ENCODE measurements at places on chromosomes 1 and 21. TPM values are rescaled to one million over a fixed set of nuclear protein-coding genes. Genes with fewer than 3 reads are reported as not detected.

LEFTY2 gene
- total RNA-seq = not detected

SELE gene
- not detected for total RNA-seq

KCNC4 gene
- 15.2 TPM for total RNA-seq

GJA8 gene
- total RNA-seq = not detected

FCAMR gene
- total RNA-seq = 3.6 TPM

AADACL3 gene
- not detected for total RNA-seq

BRINP3 gene
- not detected for total RNA-seq

PCP4L1 gene
- total RNA-seq = not detected

KMO gene
- total RNA-seq = 11.3 TPM

KCNN3 gene
- total RNA-seq = under 0.01 TPM

PROX1 gene
- total RNA-seq = 0.17 TPM

SYT6 gene
- not detected for total RNA-seq

SPRR2E gene
- total RNA-seq = not detected

CHTOP gene
- 41.0 TPM for total RNA-seq

SH2D1B gene
- total RNA-seq = not detected

SLC35D1 gene
- total RNA-seq = 18.3 TPM

GSTM5 gene
- total RNA-seq = not detected

ZNF124 gene
- 79.2 TPM for total RNA-seq

ZNF697 gene
- 6.4 TPM for total RNA-seq

NENF gene
- 54.7 TPM for total RNA-seq

EDARADD gene
- total RNA-seq = 0.05 TPM

MAP1LC3C gene
- total RNA-seq = 1.2 TPM

SPRR4 gene
- not detected for total RNA-seq

SGIP1 gene
- total RNA-seq = 6.1 TPM

ATAD3B gene
- total RNA-seq = 12.2 TPM

CFAP45 gene
- 0.25 TPM for total RNA-seq

SLC5A3 gene
- total RNA-seq = 13.9 TPM

TUFT1 gene
- total RNA-seq = 118 TPM

ERICH3 gene
- 0.17 TPM for total RNA-seq

ARHGAP30 gene
- total RNA-seq = 0.17 TPM

TMEM82 gene
- total RNA-seq = not detected

TMEM81 gene
- total RNA-seq = 2.4 TPM

IGSF21 gene
- not detected for total RNA-seq

CD101 gene
- 0.35 TPM for total RNA-seq

C8A gene
- total RNA-seq = not detected

C8B gene
- not detected for total RNA-seq

PRKAA2 gene
- total RNA-seq = 18.8 TPM

LRRN2 gene
- total RNA-seq = 0.35 TPM

BATF3 gene
- 0.55 TPM for total RNA-seq

RXFP4 gene
- total RNA-seq = not detected

VTCN1 gene
- total RNA-seq = 16.3 TPM

ADAMTS1 gene
- 130 TPM for total RNA-seq

LCE2C gene
- total RNA-seq = not detected

ADORA1 gene
- 4.2 TPM for total RNA-seq

FMO3 gene
- not detected for total RNA-seq

HEYL gene
- total RNA-seq = not detected

Data from renal cortical epithelial cell (primary cell).